RPMI7951 (cell line): ENCODE measurements at places on chromosomes 1 and 21. TPM values are rescaled to one million over a fixed set of nuclear protein-coding genes. Genes with fewer than 3 reads are reported as not detected.

DNA sequence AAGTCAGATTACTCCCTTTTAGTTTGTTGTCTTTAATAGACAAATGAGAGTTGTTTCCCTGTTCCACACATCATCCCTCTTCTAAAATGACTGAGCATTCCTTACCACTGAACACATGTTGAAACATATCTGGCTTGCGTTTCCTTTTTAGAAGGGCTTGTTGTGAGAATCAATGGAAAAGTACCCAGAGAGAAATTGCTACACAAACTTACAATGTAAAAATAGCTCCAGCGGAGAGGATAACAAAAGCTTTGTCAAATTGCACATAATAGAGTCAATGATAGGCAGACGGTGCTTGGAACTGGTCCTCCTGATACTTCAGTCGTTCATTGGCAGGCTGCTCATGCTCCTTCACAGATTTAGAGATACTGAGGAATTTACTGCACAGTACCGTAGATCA lies 123.9 kb downstream of the CYYR1 start:
- peak; percentile 15 for DNase-seq

DNA sequence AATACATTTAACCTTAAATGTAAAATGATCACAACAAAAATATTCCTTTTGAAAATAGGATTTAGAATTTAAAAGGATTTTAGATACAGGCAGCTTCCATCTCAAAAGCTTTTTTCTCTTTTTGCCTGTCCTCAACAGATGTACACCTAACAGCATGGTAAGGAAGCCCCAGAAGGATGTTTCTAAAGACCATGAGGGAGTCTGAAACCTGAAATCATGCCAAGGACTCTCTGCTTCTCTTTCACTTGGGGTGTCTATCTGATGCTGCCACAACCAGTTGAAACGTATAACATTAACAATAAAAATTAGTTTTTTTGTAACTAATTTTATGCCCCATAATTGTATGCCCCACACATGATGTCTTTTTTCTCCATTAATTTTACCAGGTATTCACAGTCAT lies 5.4 kb upstream of the ZNF281 start:
- no peak for DNase-seq

TBX19 gene
- 0.29 and 0.84 TPM in 2 replicates for total RNA-seq

SSU72 gene
- 77.3 and 86.5 TPM in 2 replicates for total RNA-seq

GRCh38 chr1:218384581-218384993 lies 39.5 kb downstream of the TGFB2 start:
- peak; percentile 90 for DNase-seq

DNA sequence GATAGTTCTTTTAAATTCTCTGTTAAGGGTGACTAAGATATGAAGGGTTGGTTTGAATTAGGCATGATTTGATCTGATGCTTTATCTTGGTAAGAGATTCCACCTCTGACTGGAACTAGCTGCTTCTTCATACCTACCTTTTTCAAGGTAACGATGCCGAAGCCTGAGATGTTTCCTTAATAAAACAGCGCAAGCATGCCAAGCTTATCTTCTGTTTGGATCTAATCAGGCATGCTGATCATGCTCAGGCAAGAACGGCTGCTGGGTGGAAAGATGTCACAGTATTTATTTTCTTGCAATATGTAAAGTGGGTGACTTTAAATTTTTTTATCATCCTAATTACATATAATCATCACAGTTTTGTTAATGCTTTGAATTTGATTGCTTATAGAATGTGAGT lies 148.7 kb downstream of the ADGRL2 start:
- DNase-seq, result no peak

PKNOX1 gene
- 13.7 and 16.8 TPM in 2 replicates for total RNA-seq
